ENCODE measurements at places on chromosomes 13 and 19. TPM values are rescaled to one million over a fixed set of nuclear protein-coding genes. Genes with fewer than 3 reads are reported as not detected.

The NXNL1 gene
- total RNA-seq: not detected

DNA sequence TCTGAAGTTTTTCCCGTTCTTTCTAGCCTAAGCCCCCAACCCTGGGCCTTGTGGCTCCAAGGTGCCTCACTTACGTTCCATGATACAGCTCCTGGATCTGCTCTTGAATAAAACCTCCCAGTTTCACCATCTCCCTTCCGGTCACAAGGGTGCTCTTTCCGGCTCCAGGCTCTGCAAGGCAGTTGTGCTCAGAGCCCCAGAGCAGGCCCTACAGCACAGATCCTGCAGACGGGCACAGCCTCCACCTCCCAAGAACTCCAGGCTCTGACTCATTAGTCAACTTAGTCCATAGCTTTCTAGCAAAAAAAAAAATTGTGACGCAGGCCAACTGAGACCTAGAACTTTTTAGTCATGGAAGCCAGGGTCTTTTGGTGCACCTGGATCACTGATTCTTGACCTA is 33.9 kb upstream of the SLC7A10 start:
- peak; percentile 74 for DNase-seq

DNA sequence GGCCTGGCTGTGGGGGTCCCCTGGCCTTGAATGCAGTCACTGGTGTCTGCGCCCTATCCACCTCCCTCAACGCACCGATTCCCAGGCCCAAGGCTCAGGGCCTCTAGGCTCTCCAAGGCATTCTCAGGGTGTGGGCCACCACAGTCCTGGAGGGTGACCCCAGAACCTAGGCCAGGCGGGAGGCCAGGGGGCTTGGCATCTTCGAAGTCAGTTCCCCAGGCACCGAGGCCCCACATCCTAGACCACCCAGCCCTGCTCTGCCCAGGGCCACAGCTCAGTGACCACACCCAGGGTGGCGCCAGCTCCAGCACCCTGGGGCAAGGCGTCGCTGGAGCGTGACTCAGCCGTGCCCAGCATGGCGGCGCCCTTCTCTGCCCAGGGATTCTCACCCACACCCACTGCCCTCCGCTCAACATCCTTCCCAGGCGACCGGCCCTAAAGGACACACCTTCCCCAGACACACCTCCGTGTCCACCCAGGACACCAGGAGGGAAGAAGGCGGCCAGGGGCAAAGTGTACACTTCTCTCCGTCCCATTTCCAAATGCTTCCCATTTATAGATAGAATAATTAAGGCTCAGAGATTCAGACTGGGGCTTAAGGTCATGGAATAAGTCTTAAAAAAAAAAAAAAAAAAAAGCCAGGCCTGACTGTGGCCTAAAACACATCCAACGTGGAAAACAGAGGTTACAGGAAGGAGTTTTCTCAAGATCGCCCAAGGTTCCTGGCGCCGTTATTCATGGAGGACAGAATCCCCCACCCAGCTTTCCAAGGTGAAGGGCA is 36.4 kb upstream of the NANOS3 start:
- peak; percentile 75 for DNase-seq

The CYP2B6 gene
- not detected for total RNA-seq

The NLRP5 gene
- total RNA-seq: not detected

DNA sequence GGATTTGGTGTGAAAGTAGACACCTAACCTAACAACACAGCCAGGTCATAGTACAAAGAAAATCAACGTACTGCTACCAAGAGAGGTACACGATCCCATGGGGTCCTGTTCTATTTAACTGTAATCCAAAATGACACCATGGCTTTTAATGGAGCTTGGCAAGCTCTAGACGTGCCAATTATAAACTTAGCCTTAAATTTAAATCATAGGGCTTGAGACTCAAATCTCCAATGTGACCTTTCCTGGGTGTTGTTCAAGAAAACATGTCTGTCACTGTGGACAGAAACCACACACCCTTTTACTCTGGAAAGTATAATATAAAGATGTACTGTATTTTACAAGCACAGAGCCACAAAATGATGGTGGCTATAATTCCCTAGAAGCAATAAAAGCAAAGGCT is 299.3 kb downstream of the ENOX1 start:
- no peak for DNase-seq

The KLK7 gene
- 1.1 TPM for total RNA-seq

The C2CD4C gene
- total RNA-seq: 0.83 TPM

The KRTDAP gene
- not detected for total RNA-seq

The ZNF792 gene
- total RNA-seq: 14.5 TPM

GRCh38 chr19:10334588-10335351 is 1.4 kb upstream of the RAVER1 start:
- peak; percentile 97 for DNase-seq

GRCh38 chr19:54011507-54012211 is 20.2 kb downstream of the CACNG6 start:
- peak; percentile 72 for DNase-seq

GRCh38 chr13:20676213-20676612 is 27.3 kb upstream of the IL17D start:
- no peak for DNase-seq

DNA sequence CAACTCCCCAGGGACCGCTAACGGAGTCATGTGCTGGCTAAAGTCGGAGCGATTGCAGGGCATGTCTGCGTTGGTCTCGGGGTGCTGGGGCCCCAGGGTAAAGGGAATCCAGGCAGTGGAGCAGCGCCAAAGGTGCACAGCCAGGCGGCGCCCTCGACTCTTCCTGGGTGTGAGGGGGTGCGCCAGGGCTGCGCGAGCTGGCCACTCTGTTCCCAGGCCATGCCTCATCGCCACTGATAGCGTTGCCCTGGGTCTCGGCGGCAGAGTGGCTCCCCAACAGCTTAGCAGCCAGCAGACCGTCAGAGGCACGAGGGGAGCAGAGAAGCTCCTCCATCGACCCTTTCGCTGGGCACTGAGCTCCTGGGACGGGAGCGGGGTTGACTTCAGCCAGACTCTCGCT is 152.7 kb downstream of the B3GLCT start:
- no peak for DNase-seq

- DNase-seq: no peak
Observed at GRCh38 chr19:35236638-35237400, 8.3 kb upstream of the FAM187B start.

DNA sequence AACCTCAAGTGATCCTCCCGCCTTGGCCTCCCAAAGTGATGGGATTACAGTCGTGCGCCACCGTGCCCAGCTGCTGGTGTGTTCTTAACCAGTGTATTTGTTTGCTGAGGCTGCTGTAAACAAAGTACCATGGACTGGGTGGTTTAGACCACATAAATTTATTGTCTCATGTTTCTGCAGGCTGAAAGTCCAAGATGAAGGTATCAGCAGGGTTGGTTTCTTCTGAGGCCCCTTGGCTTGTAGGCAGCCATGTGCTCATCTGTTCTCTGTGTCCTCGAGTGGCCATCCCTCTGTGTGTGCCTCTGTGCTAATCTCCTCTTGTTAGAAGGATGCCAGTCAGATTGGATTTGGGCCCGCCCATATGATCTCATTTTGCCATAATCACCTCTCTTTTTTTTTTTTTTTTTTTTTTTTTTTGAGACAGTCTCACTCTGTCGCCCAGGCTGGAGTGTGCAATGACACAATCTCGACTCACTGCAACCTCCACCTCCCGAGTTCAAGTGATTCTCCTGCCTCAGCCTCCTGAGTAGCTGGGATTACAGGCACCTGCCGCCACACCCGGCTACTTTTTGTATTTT is 31.8 kb downstream of the PEX11G start:
- DNase-seq: no peak

The RNASEH2A gene
- total RNA-seq: 6.0 TPM

- DNase-seq: peak; percentile 99
Observed at GRCh38 chr19:51339687-51340656, 2.0 kb downstream of the VSIG10L start.

DNA sequence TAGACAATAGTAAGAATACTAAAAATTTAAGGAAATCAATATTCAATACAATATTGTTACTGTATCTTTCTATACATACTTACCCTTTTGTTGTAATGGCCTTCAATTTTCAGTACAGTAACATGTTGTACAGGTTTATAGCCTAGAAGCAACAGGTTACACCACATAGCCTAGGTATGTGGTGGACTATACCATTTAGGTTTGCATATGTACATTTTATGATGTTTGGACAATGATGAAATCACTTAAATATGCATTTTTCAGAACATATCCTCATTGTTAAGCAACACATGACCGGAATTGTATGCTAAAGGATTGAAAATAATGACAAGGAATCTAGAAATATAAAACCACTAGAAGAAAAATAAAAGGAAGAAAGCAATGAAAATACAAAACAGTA is 611.4 kb downstream of the DACH1 start:
- DNase-seq: no peak

The C19orf73 gene
- not detected for total RNA-seq

The DCAF15 gene
- total RNA-seq: 20.5 TPM

GRCh38 chr19:49534632-49535385 is 7.0 kb downstream of the RCN3 start:
- DNase-seq: no peak

GRCh38 chr19:57434386-57435061 is 601 bp upstream of the ZNF749 start:
- no peak for DNase-seq
